ENCODE measurements at places on chromosomes 12 and 14. TPM values are rescaled to one million over a fixed set of nuclear protein-coding genes. Genes with fewer than 3 reads are reported as not detected.

DNA sequence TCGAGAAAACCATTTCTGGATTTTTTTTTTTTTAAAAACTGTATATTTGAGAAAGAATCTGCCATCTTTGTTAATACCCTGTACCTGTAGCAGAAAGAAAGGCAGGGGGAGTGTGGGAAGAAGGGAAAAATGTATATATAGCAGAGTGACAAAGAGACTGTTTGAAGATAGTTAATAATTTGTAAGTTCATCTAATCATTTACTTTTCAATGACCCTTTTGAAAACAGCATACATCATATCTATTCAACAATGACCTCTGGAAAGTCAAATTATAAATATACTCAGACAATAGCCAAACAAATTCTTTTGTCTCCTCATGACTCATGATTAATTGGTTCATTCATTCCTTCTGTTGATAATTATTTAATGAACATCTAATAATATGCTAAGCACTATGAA is 10.9 kb upstream of the CPM start:
- no peak overlapping the region for H3K4me3 ChIP-seq
- H3K27ac ChIP-seq: no peak overlapping the region
- H3K27me3 ChIP-seq: no peaks in the 10 kb centered on the region
- DNase-seq: no peak

The NKX2-1 gene
- total RNA-seq: not detected

The ANO2 gene
- total RNA-seq: 30.8 TPM

- no peaks in the 10 kb centered on the region for H3K4me1 ChIP-seq
- no peaks in the 10 kb centered on the region for H3K27me3 ChIP-seq
- peak; percentile 53 for DNase-seq
These were observed 29.2 kb downstream of the GLRX5 start for GRCh38 chr14:95564060-95564459.

Data from aorta (tissue), 5 donors.